ENCODE measurements at places on chromosomes 2 and 18.

DNA sequence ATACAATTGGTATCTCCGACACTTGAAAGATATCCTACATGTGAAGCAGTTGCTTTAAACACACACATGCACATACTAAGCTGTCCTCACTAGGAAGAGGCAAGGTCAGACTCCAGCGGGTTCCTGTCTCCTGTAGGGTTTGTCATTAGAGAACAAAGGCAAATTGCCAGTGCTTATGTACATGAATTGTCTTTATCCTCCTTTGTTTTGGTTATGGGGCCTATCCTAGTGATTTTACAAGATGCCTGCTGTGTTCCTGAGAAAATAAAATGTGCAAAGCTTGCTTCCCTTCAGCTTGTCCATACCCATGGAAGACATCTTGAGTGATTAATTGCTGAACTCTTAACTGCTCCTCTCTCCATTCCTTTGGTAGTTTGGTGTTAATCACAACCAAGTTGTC, 86.7 kb upstream of the SLC39A10 start:
- no peak for DNase-seq

DNA sequence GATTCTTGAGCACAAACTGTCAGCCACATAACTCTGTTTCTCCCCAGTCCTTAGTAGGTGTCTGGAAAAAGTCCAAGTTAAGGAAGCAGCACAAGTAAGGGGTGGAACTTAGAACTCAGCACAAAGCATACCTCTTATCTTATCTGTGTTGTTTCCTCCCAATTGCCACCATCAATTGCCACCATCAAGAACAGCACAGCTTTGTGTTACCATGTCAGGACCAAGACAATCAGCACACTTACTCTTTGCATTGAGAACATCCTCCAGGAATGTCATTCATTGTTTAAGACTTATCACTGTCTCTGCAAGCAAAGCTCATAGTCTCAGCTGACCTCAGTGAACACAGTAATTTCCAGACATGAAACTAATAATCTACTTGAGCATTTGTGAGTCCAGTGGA, 212.7 kb upstream of the FSHR start:
- DNase-seq = no peak

GRCh38 chr18:9705183-9705829, 2.8 kb upstream of the RAB31 start:
- no peak for DNase-seq

GRCh38 chr2:60957224-60957623, 60.3 kb upstream of the PEX13 start:
- DNase-seq = no peak

DNA sequence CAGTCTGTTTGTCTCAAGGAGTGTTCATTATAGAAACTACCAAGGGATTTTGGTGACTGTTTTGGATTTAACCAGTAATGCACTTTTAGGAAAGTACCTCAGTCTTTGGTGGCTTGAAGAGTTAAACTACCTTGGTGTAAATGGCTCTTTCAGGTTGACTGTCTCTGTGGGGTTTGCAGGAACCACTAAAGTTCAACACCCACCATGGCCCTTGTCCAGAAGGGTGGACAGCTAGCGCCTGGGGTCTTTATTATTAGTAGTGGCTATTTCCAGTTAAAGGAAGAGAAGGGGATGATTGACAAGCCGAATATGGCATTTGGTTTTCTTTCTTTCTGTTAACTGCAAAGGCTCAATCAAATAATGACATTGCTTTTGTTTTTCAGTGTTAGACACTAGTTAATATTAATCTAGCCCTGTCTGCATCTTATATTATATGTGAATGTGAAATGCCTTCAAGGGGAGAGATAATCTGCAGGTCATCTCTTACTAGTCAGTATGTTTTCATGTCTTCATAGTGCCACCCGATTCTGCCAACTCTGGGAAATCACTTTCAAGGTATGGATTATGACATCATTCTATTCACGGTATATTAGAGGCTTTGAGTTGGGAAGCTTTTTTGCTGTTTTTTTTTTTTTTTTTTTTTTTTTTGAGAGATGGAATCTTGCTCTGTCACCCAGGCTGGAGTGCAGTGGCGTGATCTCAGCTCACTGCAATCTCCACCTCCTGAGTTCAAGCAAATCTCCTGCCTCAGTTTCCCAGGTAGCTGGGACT, 56.4 kb downstream of the MAP4K4 start:
- DNase-seq = no peak

- DNase-seq = no peak
Measured at GRCh38 chr18:71832946-71833617, 711.1 kb downstream of the CBLN2 start.

- DNase-seq = no peak
Measured at GRCh38 chr2:48738806-48739205, 16.7 kb downstream of the LHCGR start.

- DNase-seq = no peak
Measured at GRCh38 chr2:120670371-120670770, 65.3 kb upstream of the GLI2 start.

DNA sequence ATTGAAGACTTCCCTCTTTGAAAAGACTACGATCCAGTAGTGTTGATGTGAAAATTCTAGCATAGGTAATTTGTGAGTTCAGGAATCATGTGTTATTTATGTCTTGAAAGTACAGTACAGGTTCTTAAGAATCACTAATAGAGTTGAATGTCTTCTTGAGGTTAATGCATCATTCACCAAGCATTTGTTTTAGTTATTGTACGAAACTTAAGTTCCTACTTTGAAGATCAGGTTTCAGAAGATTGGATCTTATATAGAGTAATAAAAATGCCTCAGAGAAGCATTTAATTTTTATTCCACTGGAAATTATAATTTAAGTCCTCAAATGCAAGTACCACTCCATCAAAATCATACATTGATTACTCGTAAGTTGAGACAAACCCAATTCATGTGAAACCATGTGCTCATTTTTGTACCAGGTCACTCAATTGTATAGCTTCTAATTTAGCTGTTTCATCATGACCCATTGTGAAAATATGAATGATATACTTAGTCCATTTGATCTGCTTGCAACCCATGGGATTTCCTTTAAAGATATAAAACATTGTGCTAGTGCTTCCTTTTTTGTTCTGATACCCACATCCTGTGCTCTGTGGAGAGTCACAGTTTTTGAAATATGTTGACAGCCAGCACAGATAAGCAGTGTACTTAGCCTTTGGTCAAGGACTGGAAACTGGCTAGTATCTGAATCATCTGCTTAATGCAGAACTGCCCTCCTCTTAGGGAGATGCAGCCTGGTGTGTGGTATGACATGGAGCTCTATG, 22.5 kb upstream of the RAB27B start:
- no peak for DNase-seq

DNA sequence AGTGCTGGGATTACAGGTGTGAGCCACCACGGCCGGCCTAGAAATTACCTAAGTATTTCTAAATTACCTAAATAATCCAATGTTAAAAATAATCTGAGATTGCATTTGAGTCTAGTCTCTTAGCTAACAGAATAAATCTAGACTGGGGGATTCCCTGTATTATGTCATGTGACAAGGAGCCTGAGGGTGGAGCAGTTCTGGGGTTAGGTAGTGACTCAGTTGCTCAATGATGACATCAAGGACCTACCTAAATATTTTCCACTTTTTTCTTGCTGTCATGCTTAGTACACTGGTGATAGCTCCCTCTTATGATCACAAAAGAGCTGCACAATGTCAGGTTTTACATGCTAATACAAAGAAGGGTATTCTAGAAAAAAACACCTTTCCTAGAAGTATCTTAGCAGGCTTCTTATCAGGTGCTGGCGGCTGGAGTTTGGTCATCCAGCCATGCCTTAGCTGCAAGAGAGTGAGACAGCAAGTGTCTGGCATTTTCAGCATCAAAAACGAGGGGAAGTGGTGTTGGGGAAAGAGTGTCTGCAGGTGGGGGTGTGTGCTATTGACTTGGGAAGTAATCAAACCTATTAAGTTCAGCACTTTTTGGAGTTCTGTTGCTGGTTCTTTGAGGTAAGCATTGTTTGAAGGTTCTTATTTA, 17.5 kb upstream of the CEP192 start:
- DNase-seq = no peak

- DNase-seq = no peak
Measured at GRCh38 chr18:69874058-69874457, 73.6 kb downstream of the CD226 start.

DNA sequence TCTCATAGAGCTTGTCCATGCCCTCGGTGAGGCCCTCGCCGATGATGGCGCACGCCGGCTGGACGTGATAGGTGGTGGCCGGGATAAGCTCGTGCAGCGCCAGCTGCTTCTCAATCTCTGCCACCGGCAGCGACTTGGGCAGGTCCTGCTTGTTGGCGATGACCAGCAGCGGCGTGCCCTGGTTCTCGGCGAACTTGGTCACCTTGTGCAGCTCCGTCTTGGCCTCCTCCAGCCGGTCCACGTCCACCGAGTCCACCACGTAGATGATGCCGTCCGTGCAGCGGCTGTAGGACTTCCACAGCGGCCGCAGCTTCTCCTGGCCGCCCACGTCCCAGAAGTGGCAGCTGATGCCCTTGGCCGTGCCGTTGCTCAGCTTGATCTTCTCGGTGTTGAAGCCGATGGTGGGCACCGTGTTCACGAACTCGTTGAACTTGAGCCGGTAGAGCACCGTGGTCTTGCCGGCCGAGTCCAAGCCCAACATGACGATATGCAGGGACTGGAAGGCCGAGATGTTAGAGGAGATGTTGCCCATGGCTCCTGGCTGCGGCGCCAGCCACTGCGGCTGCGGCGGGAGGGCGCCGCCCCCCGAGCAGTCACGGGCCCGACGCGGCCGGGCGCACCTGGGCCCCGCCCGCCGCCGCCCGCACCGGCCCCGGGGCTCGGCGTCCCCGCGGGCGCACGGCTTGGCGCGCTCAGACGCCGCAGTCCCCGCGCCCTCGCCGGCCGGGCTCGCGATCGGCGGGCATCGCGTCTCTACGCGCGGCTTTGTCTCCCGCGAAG, 636 bp downstream of the ARL4C start:
- no peak for DNase-seq

- DNase-seq = no peak
Measured at GRCh38 chr2:191048073-191048472, 34.1 kb upstream of the STAT1 start.

DNA sequence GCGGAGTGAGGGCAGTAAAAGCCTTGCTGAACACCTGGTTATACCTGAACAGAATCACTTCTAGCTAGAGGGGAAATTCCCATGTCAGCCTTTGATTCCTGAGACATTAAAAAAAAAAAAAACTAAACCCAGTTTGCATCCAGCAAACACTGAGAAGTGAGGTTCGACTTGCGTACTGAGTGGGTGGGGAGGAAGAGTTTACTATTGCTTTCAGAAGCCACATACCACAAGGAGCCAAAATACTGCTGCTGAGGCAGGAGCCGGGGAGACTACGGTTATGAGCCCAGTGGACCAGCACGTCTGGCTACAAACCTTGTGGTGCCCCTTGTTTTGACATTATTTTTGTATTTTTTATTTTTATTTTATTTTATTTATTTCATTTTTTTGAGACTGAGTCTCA, 2.7 kb downstream of the COLEC11 start:
- DNase-seq = no peak

DNA sequence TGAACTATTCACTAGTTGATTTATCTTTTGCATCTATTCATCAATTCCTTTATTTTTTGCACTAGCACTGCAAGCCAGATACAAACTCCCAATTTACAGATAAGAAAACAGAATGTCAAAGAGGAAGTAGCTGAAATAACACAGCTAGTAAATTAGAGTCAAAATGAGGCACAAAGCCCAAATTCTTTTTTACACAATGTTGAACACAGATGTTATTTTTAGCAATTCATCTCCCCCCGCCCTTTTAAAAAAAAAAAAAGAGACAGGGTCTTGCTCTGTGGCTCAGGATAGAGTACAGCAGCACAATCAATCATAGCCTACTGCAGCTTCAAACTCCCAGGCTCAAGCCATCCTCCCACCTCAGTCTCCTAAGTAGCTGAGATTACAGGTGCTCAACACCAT, 127.8 kb downstream of the CCBE1 start:
- DNase-seq = no peak

DNA sequence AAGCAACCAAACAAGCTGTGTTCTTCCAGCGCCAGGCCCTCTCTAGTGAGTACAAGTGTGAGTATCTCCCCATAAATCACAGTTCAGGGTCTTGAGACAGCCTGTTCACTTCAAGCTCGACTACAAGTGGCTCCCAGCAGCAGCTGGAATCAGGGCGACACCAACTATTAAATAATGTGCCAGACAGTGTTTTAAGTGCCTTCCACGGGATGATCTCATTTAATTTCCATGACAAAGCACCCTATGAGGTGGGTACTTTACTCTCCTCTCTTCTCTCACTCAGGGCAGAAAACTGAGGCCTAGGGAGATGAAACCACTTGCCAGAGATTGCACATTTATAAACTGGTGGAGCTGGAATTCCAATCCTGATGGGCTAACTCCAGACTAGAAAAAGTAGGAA, 2.6 kb upstream of the FAM136A start:
- no peak for DNase-seq

DNA sequence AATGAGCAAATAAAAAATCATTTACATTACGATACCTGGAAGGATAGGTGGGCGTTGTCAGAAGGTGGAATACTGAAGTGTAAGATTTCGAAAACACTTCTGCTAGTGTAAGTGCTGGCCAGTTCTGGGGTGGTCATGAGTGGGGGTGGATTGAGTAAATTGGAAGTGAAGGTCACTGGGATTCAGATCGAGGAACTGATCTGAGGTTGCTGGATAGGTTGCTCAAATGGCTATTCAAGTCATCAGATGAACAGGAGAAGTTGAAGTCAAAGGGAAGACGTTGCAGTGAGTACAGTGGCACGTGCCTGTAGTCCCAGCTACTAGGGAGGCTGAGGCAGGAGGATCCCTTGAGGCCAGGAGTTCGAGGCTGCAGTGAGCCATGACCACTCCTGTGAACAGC, 95.7 kb downstream of the MALT1 start:
- no peak for DNase-seq

- DNase-seq = peak; percentile 7
Measured at GRCh38 chr2:108169982-108170625, 69.7 kb upstream of the SULT1C3 start.

GRCh38 chr2:121790276-121790956, 35.0 kb downstream of the TSN start:
- DNase-seq = no peak

- no peak for DNase-seq
Measured at GRCh38 chr2:32231959-32232358, 32.7 kb downstream of the NLRC4 start.

- no peak for DNase-seq
Measured at GRCh38 chr18:26919201-26919600, 53.7 kb upstream of the AQP4 start.

GRCh38 chr2:39424951-39425350, 12.1 kb downstream of the MAP4K3 start:
- no peak for DNase-seq

- DNase-seq = no peak
Measured at GRCh38 chr2:181300600-181301291, 156.4 kb upstream of the ITGA4 start.

- DNase-seq = no peak
Measured at GRCh38 chr2:235536711-235537110, 42.9 kb downstream of the AGAP1 start.

DNA sequence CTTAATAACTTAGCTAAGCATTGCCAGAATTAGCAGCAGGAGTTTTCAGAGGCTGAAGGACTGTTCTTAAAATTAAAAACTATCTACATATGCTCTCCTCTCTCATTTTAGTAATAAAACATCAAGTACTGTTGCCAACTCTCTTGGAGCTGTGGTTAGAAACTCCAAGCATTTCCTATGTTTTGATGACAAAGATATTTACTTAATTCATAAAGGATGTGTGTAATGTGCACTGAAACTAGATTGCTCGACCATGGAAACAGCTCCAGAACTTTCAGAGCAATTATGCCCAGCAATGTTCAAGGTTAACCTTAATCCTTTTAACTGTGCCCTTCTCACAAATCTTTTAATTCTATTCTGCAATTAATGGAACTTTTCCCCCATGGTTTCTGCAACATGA, 8.4 kb downstream of the GRP start:
- DNase-seq = no peak

- no peak for DNase-seq
Measured at GRCh38 chr2:75525434-75526310, 35.1 kb downstream of the EVA1A start.

Data from frontal cortex (tissue), 4 donors.